Endothelial cell of umbilical vein (primary cell): ENCODE measurements at places on chromosomes 7 and 10. TPM values are rescaled to one million over a fixed set of nuclear protein-coding genes. Genes with fewer than 3 reads are reported as not detected.

Gene GJD4
- not detected in 2 replicates for polyA plus RNA-seq

Gene DPCD
- 33.0 and 39.3 TPM in 2 replicates for polyA plus RNA-seq

Gene GRID1
- 0.10 TPM in 1 of 2 replicates, not detected in the other for polyA plus RNA-seq

GRCh38 chr10:133160826-133161471 lies 930 bp downstream of the KNDC1 start:
- no peak for DNase-seq

GRCh38 chr10:131812736-131813604 lies 87.8 kb upstream of the PPP2R2D start:
- DNase-seq, result no peak

- no peak for DNase-seq
These were observed 113.1 kb downstream of the ADARB2 start for GRCh38 chr10:1624240-1624639.
